ENCODE measurements at places on chromosomes 1 and 21.

DNA sequence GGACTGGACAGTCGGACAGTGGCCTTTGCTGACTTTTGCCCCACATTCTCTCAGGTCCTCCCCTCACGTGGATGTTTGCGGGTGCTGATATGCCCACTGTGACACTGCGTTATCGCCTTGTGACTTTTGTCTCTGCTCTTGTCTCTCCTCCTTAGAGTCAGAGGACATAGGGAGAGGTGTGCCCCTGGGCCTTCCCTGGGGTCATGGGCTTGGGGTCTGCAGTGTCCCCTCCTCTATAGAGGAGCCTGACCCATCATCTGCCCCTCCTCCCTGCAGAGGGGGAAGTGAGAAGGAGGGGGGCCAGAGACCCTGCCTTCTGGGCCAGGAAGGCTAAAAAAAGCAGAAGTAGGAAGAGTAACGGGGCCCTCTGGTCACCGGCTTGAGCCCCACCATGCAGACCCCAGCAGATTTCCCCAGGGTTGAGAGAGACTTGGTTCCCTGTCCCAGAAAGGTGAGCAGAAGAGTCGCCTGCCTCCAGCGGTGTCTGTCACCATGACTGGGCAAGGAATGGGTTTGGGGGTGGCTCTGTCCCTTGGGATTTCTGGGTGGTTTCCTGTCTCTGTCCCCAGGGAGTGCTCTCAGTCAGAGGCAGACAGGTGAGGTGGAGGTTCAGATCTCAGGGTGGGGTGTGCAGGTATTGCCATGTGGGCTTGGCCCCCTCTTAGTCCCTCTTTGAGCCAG, 13.3 kb downstream of the RPS6KA1 start:
- no peak for DNase-seq

- no peak for DNase-seq
These were observed 24.1 kb downstream of the POGZ start for GRCh38 chr1:151435174-151435573.

DNA sequence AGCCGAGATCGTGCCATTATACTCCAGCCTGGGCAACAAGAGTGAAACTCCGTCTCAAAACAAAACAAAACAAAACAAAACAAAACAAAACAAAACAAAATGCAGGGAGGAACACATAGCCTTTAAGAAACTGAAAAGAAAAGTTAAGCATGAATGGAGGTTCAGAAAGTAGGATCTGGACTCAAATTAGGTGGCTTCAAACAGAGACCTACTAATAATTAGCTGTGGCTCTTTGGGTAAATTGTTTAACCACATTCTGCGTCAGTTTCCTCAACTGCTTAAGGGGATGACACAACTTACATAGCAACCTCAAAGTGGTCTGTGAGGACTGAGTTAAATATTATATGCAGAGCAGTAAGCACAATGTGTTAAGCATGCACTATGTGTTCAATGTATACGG, 458.2 kb downstream of the ADGRL2 start:
- no peak for DNase-seq

- no peak for DNase-seq
These were observed 43.2 kb upstream of the TMEM51 start for GRCh38 chr1:15110128-15110866.

GRCh38 chr1:159429074-159429861, 2.7 kb upstream of the OR10J4 start:
- no peak for DNase-seq

DNA sequence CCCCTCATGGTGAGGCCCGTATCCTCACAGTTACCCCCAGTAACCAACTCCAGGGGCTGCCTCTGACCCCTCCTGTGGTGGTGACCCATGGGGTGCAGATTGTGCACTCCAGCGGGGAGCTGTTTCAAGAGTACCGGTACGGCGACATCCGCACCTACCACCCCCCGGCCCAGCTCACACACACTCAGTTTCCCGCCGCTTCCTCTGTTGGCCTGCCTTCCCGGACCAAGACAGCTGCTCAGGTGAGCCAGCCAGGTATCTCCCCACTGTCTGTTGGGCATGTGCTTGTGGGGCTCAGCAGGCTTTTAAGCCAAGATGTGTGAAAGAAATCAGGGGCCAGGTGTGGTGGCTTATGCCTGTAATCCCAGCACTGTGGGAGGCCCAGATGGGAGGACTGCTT, 39.9 kb downstream of the ZBTB17 start:
- no peak for DNase-seq

DNA sequence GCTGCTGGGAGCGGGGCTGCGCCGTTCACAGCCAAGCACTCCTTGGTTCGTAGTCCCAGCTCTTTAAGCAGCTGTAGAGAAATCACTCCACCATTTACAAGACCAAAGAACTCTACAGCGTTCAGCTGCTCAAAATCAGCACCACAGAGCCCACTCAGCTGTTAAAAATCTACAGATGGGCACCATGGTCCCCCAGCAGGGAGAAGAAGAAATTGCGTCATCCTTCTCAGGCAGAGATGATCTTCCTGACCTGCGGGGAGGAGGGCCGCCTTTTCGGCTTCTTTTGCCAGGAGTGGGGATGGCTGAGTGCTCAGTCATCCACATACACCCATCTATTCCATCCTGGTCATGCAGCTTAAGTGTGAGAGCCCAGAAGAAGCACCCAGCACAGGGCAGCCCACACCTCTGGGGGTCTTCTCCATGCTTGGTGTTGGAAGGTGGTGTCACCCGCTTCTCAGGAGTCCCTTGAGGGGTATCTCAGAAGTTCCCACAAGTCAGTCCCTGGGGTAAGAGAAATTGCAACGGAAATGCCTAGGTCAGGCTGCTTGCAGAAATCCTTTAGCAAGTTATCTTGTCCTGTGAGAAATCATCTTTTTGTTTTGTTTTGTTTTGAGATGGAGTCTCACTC, 163.8 kb downstream of the NPHP4 start:
- no peak for DNase-seq

DNA sequence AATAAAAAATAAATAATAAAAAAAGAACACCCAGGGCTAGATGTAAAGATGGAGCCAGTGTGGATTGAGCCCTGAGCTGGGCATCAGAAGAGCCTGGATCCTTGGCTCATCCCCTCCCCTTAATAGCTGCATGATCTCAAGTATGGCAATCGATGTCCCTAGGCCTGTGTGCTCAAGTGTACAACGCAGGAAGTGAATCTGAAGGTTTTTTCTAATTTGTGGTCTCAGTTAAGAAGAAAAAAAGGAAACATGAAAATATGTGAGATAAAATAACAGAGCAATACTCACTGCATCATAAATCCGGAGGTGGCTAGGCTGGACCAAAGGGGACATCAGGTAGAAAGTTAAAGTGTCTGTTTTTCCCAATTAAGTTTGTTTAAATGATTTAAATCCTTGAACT, 47.3 kb upstream of the SLC44A3 start:
- no peak for DNase-seq

DNA sequence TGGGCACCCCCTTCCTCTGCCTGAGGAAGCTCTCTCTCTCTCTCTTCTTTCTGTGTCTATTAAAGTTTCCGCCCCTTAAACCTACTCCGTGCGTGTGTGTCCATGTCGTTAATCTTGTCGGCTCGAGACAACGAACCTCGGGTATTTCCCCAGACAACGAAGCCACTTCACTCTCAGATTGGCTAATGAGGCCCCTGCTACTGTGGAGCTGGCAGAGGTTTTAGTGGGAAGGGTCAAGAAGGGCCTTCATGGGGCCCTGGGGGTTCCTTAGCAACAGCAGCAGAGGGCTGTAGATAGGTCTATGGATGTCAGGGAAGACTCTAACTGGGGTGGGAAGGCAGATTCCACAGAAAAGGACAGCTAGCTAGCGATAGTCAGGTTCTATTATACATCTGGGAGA, 239.8 kb upstream of the RAB4A start:
- no peak for DNase-seq

DNA sequence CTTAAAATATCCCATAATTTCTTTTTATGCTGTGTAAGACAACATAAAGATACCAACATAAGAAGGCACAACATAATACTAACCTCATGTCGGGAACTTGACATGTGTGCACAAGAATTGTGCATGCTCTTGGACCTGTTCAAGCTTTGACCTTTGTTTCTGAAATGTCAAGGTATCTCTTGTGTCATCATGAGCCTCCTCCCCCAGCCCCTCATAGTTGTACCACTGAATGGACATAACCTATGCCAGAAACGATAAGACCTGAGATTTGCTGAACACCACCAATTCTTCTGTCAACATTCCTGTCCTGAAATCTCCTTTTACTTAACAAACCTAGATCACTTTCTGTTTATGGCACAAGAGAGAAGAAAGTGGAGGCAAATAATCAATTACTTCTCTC, 29.4 kb upstream of the PROX1 start:
- DNase-seq = no peak

DNA sequence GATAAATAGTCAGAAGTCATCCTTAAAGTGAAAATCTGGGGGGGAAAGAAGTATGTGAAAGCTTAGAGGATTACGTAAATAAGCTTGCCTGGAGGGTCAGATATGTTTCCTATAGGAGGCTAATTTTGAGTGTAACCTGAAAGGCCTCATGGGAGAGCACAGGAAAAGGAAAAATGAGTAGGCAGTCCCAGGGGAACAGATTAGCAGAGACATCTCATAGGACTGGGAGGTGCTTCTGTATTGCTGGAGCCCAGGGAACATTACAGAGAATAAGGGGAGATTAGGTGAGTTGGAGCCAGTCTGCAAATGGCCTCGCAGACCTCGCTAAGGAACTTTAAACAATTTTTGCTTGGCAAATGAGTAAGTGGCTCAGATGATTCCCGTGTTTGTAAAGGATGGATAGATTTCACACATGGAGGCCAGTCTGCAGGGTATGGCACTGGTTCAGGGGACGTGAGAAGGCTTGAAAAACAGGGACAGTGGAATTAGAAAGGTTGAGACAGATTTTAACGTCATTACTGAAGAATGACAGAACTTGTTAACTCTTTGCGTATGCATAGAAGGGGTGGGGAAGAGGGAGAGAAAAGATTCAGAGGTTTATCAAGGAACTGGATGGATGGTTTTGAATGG, 149.1 kb downstream of the GREM2 start:
- no peak for DNase-seq

DNA sequence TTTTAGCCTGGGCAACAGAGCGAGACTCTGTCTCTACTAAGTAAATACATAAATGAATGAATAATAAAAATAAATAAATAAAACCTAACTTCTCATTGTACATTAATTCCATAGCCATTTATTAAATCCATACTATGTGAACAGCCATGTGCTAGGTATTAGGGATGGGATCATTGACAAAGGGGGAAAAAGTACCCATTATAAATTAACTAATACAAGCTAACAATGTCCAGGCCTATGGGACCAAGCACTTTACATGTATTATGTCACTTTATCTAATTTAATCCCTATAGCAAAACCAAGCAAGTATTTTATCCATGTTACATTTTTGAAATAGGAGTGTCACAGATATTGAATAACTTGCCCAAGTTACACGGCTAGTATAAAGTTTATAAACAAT, 2.6 kb upstream of the CDC7 start:
- DNase-seq = no peak

GRCh38 chr1:143698016-143698415, 273.8 kb downstream of the FAM72C start:
- DNase-seq = no peak

DNA sequence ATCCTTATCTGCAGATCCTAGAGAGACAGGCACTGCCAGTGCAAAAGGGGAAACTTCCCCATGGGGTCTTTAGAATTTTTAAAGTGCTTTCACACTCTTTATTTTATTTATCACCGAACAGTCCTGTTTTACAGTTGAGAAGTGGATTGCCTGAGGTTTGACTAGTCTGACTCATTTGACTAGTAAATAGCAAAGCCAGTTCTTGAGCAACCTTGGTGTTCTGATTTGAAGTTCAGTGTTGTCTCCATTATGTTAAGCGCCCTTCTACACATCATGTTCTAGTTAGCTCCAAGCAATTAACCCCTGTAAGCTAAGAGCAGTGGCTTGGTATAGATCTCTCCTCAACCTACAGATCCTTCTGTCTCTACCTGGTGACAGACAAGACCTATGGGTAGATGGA, 262.9 kb downstream of the CACNA1E start:
- no peak for DNase-seq

- no peak for DNase-seq
These were observed 17.1 kb upstream of the DUSP23 start for GRCh38 chr1:159763686-159764085.

- DNase-seq = no peak
These were observed 12.5 kb upstream of the SARS1 start for GRCh38 chr1:109201123-109201703.

GRCh38 chr1:209516771-209517680, 66.5 kb upstream of the CAMK1G start:
- DNase-seq = no peak

DNA sequence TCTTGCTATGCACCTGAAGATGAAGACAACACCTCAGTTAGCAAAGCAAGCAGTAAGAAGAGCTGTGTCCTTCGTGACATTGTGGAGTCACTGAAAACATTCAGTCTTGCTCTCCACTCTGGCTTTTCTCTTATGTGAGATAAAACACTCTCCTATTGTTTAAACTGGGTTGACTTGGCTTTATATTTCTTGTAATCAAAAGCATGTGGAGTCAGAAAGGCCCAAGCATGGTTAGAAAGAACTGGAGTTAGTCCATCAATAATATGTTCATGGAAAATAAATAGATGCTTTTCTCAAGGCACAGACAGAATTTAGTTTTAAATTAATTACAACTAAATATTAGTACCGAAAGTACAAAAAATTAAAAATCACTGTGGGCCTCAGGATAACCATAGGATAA, 61.7 kb downstream of the UBE2U start:
- no peak for DNase-seq

GRCh38 chr1:74504933-74505512, 7.4 kb downstream of the LRRC53 start:
- no peak for DNase-seq

DNA sequence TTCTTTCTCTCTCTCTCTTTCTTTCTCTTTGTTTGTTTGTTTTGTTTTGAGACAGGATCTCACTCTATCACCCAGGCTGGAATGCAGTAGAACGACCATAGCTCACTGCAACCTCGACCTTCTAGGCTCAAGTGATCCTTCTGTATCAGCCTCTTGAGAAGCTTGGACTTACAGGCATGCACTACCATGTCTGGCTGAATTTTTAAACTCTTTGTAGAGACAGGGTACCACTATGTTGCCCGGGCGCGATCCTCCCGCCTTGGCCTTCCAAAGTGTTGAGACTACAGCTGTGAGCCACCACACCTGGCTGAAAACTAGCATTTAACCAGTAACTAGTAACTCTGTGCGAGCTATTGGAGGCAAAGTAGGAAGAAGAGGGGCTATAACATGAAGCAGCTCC, 325.5 kb downstream of the ZP4 start:
- no peak for DNase-seq

DNA sequence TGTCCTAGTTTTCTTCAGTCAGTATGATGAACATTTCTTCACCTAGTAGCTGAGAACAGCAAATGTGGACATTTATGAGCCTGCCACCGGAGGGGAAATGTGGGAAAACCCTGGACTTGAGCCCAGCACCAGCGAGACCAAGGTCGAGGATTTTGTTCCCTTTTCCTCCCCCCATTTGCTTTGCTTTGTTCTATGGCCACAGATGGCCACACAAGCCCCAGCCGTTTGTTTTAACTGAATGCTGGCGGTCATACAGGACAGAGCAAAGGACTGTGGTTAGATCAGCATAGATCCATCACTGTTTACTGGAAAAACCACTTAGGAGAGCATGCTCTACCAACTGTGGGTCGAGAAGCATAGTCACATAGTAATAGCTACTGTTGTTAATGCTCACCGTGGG, 20.9 kb downstream of the SH2D2A start:
- no peak for DNase-seq
